ENCODE measurements at places on chromosomes 5 and 9. TPM values are rescaled to one million over a fixed set of nuclear protein-coding genes. Genes with fewer than 3 reads are reported as not detected.

Gene ZNF483
- 3.0 TPM for total RNA-seq

Gene FOCAD
- total RNA-seq: 13.8 TPM

Gene PCDHB10
- not detected for total RNA-seq

Gene MLANA
- not detected for total RNA-seq

- no peak overlapping the region for H3K27ac ChIP-seq
- no peaks in the 10 kb centered on the region for H3K27me3 ChIP-seq
- H3K36me3 ChIP-seq: no peaks in the 10 kb centered on the region
- H3K4me3 ChIP-seq: no peak overlapping the region
- no peaks in the 10 kb centered on the region for H3K4me1 ChIP-seq
These were observed 144.1 kb upstream of the ST8SIA4 start for GRCh38 chr5:101047181-101047580.

DNA sequence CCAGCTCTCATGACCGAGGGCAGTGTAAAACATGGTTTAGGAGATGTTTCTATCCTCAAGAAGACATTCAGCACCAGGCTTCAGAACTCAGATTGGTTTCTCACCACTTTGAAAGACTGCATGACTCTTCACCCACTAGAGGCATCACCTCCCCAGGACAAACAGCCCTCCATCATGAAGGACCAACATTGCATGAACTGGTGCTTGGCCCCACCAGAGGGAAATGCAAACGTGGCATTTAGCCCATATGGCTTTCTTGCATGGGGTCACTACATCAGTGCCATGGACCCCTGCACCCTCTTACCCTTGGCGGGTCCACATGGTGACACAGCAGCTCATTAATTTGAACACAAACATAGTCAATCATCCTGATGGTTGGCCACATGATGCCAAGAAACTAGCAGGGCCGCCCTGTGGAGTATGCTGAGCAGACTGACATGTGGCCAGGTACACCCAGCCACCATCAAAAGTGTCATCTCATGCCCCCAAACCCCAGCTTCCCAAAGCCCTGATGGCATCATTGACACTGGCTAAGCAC is 129.5 kb upstream of the FSTL4 start:
- no peaks in the 10 kb centered on the region for H3K27me3 ChIP-seq
- H3K4me1 ChIP-seq: peaks cover 15% of the 10 kb centered on the region
- H3K36me3 ChIP-seq: no peaks in the 10 kb centered on the region
- no peak overlapping the region for H3K27ac ChIP-seq
- no peak for DNase-seq
- H3K4me3 ChIP-seq: no peak overlapping the region

GRCh38 chr9:12773562-12773961 is 1.3 kb upstream of the LURAP1L start:
- H3K36me3 ChIP-seq: no peaks in the 10 kb centered on the region
- H3K4me1 ChIP-seq: peaks cover 9% of the 10 kb centered on the region
- no peak overlapping the region for H3K27ac ChIP-seq
- no peak for DNase-seq
- H3K27me3 ChIP-seq: peaks cover 22% of the 10 kb centered on the region

DNA sequence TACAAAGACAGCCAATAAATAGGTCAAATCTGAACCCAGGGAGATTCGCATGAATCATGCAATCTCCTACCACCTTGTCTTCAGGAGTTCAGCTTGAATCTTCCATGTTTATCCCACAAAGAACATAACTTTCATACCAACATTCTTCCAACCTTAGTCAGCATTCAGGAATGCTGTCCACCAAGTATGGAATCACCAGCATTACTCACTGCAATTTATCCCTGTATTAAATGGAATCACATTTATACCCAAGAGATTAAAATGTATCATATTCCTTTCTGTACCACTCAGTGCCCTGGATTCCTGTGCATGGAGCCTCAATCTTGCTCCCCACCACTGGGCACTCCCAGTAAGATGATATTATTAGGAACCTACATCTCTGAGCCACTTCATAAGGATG is 162.6 kb downstream of the GLIS3 start:
- no peak overlapping the region for H3K4me3 ChIP-seq
- no peaks in the 10 kb centered on the region for H3K27me3 ChIP-seq
- no peak for DNase-seq
- no peak overlapping the region for H3K27ac ChIP-seq

DNA sequence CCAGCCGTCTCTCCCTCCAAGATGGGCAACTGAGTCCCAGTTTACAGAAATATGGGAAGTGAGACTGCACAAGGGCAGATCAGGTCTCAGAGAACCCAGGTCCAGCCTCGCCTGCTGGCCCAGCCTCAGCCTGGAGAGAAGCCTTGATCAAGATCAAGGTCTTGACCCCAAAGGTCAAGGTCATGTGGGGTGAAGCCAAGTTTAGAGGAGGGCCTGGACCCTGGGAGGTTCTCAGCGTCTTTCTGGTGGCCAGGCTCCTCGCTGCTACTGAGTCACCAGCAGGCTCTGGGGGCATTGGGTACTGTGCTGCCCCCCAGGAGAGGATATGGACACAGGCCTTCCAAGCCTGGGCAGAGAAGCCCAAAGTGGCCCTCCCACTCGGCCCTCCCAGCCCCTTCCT is 8.8 kb downstream of the IPPK start:
- no peaks in the 10 kb centered on the region for H3K36me3 ChIP-seq
- no peaks in the 10 kb centered on the region for H3K4me1 ChIP-seq
- H3K27ac ChIP-seq: no peak overlapping the region
- H3K4me3 ChIP-seq: no peak overlapping the region
- DNase-seq: no peak
- no peaks in the 10 kb centered on the region for H3K27me3 ChIP-seq

- DNase-seq: no peak
- no peaks in the 10 kb centered on the region for H3K36me3 ChIP-seq
- H3K27ac ChIP-seq: no peak overlapping the region
- no peak overlapping the region for H3K4me3 ChIP-seq
These were observed 303.7 kb upstream of the PAPPA start for GRCh38 chr9:115849679-115850412.
